ENCODE measurements at places on chromosomes 13 and 19. TPM values are rescaled to one million over a fixed set of nuclear protein-coding genes. Genes with fewer than 3 reads are reported as not detected.

GRCh38 chr13:20993661-20994440, 67.5 kb downstream of the LATS2 start:
- DNase-seq: peak; percentile 50

DNA sequence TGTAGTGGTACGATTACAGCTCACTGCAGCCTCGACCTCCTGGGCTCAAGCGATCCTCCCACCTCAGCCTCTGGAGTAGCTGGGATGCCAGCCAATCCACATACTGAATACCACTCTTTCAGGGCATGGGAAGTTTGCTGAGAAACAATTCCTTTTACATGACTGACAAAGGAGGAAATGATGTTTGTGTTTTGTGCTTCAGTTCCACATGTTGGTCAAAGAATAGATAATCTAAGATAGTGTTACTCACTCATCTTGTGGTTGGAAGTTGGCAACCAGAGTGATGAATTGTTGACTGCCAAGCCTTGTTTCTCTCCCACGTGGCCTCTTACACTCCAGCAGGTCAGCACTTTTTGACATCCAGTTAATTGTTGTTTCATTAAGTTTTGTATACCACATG, 7.6 kb downstream of the MBD3L2B start:
- DNase-seq: no peak

DNA sequence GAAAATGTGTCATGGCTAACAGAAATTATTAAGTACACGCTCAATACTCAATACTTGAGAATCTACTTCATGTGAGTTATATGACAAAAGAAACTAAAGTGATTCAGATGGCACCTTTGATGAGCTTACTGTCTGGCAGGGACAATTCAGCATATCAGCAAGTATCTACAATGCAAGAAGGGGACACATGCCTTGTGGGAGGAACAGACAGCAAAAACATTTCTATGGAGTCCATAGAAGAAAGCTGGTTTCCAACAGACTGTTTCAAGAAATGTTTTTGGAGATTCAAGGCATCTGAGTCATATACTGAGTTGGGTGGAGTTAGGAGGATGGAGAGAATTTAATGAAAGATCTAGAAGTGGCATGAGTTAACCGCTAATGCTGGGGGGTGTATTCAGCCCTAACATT, 54.7 kb downstream of the MBNL2 start:
- DNase-seq: no peak

DAND5 gene
- total RNA-seq: 0.57 TPM

C19orf85 gene
- not detected for total RNA-seq

DNA sequence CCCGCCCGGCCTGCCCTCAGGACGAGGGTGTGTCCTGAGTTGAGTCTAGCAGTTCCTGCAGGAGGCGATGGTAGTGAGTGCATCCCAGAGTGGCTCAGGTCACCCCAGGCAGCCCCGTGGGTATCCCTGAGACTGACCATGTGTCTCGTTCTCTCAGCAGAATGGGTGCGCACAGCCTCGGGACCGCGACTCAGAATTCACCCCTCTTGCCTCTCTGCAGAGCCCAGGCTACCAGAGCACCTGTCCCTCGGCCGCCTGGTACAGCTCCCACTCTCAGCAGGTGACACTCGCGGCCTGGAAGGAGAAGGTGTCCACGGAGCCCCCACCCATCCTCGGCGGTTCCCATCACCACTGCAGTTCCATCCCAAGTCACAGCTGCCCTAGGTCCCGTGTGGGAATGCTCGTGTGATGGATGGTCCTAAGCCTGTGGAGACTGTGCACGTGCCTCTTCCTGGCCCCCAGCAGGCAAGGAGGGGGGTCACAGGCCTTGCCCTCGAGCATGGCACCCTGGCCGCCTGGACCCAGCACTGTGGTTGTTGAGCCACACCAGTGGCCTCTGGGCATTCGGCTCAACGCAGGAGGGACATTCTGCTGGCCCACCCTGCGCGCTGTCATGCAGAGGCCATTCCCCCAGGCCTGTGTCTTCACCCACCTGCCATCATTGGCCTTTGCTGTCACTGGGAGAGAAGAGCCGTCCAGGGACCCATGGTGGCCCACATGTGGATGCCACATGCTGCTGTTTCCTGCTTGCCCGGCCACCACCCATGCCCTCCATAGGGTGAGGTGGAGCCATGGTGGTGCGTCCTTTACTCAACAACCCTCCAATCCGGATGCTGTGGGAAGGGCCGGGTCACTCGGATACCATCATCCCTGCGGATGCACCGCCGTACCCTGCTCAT, 87.1 kb upstream of the MCF2L start:
- peak; percentile 93 for DNase-seq

Data from chondrocyte (in vitro differentiated cells).